Naive thymus-derived CD8-positive, alpha-beta T cell (primary cell): ENCODE measurements at places on chromosomes 1 and 21.

GRCh38 chr1:156741481-156741983, 644 bp upstream of the MRPL24 start:
- DNase-seq = no peak

DNA sequence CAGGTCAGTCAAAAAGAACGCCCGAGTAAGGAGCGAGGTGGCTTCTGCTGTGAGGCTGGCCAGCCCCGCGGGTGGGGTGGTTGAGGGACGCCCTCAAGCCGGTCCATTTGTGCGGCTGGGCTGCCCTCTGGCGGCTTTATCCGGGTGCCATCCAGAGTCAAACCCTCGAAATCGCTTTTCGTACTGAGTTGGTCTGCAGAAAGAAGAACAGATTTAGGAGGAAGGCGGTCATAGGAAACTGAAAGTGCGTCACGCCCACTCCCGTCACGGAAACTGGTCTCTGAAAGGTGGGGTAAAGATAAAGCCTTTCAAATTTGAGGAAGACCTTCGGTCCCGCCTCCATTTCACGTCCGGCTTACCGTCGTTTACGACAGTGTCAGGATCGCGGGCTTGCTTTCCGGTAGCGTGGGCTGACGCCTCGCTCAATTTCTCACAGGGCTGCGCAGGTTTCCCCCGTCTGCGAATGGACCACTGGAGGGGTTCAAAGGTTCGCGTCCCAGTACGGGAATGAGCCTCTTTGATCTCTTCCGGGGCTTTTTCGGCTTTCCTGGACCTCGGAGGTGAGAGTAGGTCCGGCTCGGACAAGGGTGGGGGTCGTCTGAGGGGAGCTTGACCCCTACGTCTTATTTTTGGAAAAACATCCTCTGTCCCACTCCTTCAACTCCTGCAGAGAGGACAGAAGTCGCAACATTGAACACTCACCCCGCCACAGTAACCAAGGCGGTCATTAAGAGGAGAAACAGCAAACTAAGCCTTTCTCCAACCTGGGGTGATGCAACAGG, at the start of gene HAX1:
HAX1 (plus strand) TSS at position 413 of the 782 bp plus-strand sequence; CDS start at position 508, 95 bp downstream.
- DNase-seq = peak; percentile 98

DNA sequence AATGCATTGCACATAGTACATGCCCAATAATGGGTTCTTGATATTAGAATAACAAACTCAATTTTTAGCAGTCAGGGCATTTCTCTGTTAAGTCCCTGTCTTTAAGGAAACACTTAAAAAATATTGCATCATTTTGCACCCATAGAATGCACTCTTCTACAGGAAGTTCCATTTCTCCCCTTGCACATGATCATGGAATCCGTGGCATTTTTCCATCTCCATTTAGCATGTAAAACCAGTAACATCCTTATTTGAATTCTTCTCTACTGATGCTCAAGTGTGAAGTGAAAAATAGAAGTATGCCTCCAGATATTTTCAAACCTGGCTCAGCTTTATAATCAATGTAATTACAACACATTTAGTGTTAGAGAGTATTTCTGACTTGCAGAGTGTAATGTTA, 192.8 kb downstream of the RWDD3 start:
- DNase-seq = no peak

- DNase-seq = no peak
Measured at GRCh38 chr1:205108464-205108863, 13.3 kb downstream of the RBBP5 start.

GRCh38 chr1:67648582-67649326, 36.2 kb upstream of the GADD45A start:
- no peak for DNase-seq

DNA sequence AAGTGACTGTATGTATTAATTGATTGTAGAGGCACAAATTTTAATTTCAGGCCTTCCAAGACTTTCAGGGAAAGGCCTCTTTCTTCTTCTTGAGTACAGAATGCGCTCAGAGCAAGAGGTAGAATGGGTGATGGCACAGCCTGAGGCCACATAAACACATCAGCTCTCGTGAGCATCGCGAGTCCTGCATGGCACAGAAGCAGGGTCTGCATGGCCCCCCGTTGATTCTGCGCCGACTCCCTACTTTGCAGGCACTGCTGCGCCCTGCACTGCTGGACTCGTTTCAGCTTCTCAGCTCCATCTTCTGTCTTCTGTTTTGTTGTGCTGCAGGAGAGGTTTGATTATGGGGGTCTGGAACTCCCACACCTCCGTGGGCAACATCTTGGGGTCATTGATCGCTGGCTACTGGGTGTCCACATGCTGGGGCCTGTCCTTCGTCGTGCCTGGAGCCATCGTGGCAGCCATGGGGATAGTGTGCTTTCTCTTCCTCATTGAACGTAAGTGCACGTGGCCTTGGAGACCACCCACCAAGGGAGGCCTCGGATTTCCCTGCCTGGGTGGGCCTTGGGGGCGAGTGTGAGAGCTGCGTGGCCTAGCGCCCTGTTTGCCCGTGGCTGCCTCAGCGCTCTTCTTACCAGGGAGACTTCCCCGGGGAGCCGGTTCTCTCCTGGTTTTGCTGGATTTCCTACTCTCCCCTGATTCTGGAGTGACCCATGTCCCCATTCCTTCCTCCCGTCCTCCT, 29.6 kb downstream of the SLC37A1 start:
- no peak for DNase-seq

- peak; percentile 81 for DNase-seq
Measured at GRCh38 chr21:43728467-43729390, 9.8 kb downstream of the PDXK start.

DNA sequence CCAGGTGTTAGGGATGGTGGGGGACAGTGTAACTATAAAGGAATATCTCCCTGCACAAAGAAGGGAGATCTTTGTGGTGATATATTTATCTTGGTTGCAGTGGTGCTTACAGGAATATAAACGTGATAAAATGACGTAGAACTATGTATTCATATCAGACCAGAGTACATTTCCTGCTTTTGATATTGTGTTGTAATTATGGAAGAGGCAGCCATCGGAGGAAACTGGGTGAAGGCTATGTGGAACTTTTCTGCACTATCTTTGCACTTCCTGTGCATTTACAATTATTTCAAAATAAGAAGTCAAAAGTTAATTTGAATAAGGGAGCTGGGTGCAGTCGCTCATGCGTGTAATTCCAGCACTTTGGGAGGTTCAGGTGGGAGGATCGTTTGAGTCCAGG, 37.6 kb downstream of the NDUFS5 start:
- no peak for DNase-seq

DNA sequence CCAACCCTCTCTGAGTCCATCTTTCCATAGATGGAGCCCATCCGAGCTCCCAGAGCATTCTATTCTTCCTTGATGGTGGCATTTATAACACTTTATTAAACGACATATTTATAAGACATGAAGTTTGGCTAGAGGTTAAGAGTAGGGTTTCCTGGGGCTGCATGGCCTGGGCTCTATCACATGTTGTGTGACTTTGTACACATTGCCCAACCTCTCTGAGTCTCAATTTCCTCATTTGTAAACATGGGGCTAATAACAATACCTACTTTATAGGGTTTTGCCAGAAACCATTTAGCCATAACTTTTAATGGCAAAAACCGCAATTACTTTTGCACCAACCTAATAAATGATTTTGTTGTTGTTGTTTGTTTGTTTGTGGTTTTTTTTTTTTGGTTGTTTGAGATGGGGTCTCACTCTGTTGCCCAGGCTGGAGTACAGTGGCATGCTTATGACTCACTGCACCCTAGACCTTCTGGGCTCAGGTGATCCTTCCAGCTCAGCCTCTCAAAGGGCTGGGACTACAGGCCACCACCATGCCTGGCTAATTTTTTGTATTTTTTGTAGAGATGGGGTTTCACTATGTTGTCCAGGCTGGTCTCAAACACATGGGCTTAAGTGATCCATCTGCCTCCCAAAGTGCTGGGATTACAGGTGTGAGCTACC, 13.9 kb upstream of the ASAP3 start:
- DNase-seq = no peak

GRCh38 chr21:35829067-35829466, 231.3 kb downstream of the SETD4 start:
- DNase-seq = no peak

DNA sequence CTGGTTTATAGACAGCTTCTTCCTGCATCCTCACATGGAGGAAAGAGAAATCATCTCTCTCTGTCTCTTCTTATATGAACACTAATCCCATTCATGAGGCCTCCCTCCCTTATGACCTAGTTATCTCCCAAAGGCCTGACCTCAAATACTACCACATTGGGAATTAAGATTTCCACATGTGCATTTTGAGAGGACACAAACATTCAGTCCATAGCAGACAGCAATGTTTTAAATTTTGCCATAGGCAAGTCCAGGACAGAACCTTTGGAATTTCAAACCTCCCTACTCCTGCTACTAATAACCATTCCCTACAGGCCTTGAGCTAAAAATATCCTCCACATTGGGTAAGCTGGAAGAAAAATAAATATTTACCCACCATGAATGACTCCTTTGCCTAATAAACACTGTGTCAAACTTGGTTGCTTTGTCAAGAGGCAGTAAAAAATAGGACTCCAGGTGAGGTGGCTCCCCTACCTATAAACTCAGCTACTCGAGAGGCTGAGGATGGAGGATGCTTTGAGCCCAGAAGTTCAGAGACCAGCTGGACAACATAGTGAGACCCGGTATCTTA, 113.7 kb downstream of the ZNF281 start:
- DNase-seq = no peak

DNA sequence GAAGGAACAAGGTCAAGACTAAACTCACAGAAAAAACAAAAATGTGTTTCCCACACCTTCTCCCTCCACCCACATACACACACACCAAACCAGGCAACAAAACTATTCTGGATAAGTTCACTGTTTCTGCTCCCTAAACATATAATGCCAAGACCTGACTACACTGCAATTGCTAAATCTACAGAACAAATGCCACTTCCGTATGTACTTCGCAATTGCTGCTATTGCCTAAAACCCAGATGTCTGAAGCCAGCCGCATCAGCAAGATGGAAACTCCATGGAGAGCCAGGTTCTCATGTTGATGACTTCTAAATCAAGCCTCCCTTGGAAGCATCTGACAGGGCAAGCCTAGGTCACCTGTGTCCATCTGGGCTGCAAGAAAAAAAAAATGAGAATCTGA, 8.3 kb upstream of the AIM2 start:
- DNase-seq = no peak

DNA sequence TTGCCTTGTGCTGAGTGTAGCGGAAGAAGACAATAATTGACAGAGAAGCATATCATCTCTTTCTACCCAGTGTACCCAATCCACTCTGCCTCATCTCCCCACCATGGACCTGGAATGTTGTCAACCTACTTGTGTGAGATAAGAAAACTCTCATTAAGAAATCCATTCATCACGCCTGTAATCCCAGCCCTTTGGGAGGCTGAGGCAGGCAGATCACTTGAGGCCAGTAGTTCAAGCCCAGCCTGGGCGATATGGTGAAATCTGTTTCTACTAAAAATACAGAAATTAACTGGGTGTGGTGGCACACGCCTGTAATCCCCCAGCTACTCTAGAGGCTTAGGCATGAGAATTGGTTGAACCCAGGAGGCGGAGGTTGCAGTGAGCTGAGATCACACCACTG, 209.6 kb downstream of the PBX1 start:
- no peak for DNase-seq

DNA sequence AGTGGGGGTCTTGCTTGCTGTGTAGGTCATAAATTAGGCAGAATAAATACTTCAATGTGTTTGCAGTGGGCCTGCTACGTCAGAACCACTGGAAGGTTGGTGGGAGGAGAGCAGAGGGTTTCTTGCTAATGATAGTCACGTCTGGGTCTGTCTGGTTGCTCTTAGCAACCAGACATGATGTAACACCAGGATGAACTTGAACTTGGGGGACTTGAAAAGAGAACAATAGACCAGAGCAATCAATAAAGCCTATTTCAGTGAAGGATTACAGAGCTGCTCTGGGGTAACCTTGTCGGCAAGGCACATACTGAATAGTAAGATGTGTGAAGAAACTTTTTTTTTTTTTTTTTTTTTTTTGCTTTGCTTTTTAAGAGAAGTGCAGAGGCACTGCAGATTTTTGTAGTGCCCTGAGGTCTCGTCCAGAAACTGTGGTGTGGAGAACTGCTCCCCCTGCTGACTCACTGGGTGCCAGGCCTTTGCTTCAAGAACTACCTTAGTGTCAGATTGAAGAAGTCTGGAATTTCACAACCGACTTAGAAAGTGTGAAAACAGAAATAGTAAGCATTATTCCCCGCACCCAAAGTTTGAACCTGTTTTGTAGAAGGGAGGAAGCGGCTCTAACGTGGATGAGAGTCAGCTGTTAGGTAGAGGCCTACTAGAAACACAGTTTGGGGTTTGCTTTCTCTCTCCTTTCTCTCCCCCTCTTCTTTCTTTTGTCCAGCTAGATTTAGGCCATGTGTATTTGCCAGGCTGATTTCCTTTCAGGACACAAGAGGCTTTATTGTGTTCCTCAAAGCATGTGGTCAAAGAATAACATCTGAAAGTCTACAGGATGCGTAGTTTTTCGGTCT, 271.6 kb downstream of the TM2D1 start:
- peak; percentile 57 for DNase-seq

- DNase-seq = no peak
Measured at GRCh38 chr1:28853093-28853742, 41.2 kb downstream of the OPRD1 start.

DNA sequence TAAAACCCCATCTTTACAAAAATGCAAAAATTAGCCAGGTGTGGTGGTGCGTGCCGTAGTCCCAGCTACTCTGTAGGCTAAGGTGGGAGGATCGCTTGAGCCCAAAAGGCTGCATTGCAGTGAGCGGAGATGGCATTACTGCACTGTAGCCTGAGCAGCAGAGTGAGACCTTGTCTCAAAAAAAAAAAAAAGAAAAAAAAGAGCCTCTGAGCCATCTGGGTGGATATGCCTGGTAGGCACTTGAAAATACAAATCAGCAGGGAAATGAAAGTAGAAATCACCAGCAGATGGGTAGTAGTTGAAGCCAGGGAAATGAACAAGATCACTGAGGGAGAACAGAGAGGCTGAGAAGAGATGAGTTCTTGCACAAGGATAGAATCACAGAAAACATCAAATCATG, 131.0 kb upstream of the HMCN1 start:
- DNase-seq = no peak

DNA sequence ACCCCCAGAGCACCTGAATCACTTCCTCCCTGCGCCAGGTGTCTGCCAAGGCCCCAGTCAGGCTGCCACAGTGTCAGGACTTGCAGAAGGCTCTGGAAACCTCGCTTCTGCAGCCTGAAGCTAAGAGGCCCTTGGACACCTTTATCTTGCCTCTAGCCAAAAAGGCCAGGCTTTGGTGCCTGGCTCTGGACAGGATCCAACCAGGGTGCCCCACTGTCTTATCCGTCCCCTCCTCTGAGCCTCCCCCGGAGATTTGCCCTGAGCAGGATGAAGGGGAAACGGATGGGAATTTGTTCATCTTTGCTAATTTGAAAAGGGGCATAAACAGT, 12.8 kb upstream of the CLSTN1 start:
- DNase-seq = no peak

- no peak for DNase-seq
Measured at GRCh38 chr1:113904293-113904673, 316 bp downstream of the AP4B1 start.

DNA sequence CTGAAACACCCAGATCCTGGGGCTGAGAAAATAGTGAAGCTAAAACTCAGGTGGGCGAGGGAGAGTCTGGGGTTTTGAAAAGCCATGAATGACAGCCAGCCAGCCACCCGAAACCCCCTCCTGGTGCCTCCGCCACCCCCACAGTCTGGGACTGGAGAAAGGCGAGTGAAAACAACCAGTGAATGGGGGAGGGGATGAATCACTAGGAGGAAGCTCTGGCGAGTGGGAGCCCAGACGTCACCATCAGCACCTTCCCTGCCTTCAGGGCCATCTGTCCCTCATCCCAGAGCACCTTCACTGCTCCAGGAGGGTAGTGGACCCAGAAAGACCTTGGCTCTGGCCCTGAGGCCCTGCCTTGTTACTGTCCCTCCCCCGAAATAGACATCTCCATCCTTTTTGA, 9.2 kb downstream of the RORC start:
- no peak for DNase-seq

GRCh38 chr1:118827636-118828035, 160.5 kb downstream of the TBX15 start:
- DNase-seq = no peak
